Body of pancreas (tissue), 4 donors: ENCODE measurements at places on chromosomes 6 and 20.

GRCh38 chr6:775863-776262 lies 82.9 kb upstream of the EXOC2 start:
- no peak for DNase-seq

DNA sequence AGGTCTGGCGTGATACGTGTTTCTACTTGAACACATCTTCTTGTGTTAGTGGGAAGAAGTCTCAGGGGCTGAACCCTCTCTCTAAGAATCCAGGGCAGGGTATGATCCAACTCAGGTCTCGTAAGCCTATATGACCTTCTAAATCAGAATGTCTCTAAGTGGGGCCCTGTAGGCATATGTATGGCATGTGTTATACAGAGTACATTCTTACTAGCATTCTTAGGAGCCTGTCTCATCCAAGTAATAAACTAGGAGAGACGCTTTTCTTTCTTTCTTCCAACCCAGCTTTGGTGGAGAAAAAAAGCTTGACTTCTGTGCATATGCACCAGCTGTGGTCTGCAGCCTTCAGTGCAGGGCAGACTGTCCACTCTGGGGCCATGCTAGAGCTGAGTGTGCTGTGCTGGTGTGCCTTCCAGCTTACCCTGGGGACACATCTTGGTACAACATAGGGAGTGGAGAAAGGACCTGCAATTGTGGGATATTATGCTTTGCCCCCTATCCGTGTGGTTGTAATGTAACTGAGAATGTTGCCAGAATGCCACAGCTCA lies 47.3 kb downstream of the L3MBTL3 start:
- DNase-seq = no peak

GRCh38 chr6:116144605-116145004 lies 18.7 kb upstream of the COL10A1 start:
- no peak for DNase-seq

GRCh38 chr6:40152701-40153436 lies 218.6 kb upstream of the MOCS1 start:
- no peak for DNase-seq

GRCh38 chr20:54254596-54254995 lies 46.7 kb downstream of the PFDN4 start:
- DNase-seq = no peak

GRCh38 chr6:24990236-24990845 lies 54.6 kb upstream of the RIPOR2 start:
- DNase-seq = no peak

- no peak for DNase-seq
Observed at GRCh38 chr20:40467067-40467466, 222.0 kb downstream of the MAFB start.

DNA sequence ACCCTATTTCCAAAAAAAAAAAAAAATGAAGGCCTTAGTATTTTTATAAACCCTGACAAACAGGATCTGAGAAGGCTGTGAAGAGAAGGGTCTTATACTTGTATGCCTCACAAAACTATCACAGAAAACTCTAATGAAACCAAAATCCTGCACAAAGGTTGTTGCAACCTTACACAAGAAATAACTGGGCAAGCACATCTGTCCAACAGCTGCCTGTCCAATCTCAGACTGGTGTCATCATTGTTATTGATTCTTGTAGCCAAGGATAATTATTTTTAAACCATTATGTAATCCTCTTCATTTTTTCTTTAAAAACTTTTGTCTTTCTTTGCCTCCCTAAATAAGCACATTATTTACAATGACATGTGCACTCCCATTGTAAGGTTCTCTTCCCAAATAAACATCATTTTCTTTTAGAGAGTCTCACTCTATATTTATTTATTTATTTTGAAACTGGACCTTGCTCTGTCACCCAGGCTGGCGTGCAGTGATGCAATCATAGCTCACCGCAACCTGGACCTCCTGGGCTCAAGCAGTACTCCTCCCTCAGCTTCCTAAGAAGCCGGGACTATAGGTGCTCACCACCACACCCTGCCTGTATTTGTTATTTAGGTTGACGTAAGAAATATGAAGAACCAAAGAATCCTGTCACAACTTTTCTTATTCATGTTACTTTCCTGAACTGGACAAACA lies 697.1 kb downstream of the DOK5 start:
- no peak for DNase-seq

DNA sequence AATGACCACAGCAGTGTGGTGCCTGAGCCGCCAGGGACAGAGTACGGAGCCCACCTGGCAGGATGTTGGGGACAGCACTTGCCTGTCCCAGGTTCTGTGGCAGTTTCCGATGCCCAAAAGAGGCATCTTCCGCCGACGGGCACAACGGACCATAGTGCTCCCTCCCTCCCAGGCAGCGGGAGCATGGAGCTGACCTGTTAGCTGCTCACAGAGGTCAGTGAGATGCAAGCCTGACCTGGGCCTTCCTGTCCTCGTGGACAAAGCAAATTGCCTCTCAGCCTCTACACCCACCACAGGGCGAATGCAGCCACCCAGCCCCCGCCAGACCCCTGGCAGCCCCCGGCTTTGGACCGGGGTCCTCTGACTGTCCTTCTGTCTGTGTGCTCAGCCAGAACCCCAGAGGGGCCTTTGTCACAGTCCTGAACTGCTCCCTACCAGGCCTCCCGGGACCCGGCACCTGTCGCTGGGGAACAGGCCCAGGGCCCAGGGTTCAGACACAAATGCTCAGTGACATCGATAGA lies 16.2 kb upstream of the FRMD1 start:
- no peak for DNase-seq
